ENCODE measurements at places on chromosomes 11 and 22.

DNA sequence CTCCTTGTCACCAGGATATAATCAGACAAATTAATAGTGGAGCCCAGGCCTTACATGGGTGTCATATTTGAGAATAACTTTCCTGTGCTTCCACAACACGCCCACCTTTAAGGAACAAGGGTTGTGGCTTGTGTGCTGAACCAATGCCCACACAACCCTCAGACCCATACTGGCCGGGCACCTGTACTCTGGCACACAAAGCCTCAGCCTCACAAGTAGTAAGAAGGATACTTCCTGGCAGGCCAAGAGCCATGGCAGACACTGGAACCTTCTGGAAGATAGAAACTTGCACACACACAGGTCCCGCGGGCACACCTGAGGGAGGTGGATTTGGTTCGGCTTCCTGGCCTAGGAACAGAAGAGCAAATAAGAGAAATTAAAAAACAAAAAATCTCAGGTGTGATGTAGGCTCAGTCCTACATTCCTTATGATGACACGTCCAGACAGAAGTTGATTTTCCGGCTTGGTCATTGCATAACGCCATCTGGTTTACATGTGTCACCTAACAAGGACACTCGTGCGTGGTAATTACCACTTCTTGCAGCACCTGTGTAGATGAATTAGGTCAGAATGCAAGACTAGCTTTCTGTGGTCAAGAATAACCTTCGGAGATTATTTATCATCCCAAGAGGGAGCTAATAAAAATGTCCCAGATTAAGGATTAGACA, 5.8 kb upstream of the BRD1 start:
- DNase-seq: no peak

GRCh38 chr11:128664317-128664716, 29.6 kb upstream of the FLI1 start:
- no peak for DNase-seq

GRCh38 chr22:33221568-33221967, 163.4 kb upstream of the SYN3 start:
- no peak for DNase-seq

GRCh38 chr11:97345032-97345431, 955.2 kb downstream of the JRKL start:
- DNase-seq: no peak

DNA sequence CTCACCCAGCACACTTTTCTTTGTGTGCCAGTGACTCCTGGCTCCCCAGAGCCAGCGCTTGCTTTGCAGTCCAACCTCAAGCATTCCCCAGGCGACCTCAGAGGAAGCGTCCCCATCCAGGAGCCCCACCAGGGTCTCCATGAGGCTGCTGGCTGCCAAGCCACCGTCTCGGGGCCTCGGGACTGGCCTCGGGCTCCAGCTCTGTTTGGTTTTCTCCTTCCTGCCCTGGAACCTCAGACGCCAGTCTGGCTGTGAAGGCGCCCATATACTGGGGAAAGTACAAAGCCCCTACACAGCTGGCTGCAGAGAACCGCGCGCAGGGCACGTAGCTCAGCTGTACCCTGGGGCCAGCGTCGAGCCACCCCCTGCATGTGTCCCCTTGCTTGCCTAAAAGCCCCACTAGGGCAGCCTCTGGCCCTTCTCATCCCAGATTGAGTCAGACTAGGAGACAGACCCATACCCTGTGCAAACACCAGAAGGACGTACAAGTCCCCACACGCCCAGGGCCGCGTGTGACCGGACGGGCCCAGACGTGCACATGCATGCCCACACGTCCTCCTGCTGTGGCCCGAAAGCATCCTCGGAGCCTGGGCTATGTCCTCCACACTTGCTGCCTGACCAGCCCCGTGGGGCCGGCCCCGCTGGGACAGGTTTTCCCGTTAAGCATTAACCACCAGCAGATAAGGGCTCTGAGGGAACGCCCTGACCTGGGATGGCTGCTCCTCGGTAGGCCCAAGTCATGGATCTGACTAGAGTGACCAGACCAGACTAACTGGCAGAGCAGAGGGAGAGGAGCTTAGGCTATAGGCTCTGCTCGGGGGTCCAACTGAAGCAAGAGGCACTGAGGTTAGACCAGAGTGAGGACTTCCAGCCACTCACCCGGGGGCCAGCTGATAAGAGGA, 4.2 kb upstream of the SYT8 start:
- DNase-seq: no peak

- DNase-seq: peak; percentile 24
Measured at GRCh38 chr22:40247976-40248375, 70.3 kb downstream of the TNRC6B start.

DNA sequence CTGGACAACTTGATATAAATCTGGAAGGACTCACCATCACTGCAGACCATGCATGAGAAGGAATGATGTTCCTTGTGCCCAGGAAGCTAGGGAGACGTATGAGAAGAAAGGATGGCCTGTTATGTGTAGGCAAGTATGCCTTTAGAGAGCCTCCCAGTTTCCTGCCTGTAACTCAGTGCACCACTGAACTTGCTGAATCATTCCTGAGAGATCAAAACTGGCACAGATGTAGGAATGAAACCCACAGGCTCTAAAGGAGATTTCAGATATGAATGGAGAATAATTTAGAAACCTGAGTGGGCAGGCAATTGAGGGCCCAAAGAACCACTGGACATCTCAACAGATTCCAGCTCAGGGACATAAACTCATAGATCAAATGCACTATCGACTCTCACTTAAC, 38.4 kb upstream of the PRSS23 start:
- no peak for DNase-seq

DNA sequence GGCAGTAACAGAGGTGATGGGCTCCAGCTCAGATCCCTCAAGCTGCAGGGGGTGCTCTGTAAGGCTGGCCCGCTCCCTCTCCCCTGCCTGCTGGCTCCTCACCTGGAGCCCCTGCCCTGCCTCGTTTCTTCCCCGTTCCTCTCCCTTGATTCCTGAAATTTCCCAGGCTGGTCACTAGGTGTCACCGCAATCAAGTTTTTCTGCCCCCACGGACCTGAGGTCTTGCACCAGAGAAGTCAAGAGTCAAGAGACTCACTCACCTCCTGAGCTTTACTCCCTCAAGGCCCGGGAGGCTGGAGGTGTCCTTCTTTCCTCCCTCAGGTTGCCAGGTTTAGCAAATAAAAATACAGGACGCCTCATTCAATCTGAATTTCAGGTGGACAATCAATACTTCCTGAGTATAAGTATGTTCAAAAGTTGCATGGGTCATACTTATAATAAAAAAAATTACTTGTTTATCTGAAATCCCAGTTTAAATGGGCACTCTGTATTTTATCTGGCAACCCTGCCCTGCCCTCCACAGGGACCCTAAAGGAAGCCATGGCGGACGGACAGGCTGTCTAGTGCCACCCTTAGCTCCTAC, 69.2 kb downstream of the SCUBE1 start:
- no peak for DNase-seq

GRCh38 chr22:49240016-49240380, 587.7 kb downstream of the BRD1 start:
- DNase-seq: no peak

DNA sequence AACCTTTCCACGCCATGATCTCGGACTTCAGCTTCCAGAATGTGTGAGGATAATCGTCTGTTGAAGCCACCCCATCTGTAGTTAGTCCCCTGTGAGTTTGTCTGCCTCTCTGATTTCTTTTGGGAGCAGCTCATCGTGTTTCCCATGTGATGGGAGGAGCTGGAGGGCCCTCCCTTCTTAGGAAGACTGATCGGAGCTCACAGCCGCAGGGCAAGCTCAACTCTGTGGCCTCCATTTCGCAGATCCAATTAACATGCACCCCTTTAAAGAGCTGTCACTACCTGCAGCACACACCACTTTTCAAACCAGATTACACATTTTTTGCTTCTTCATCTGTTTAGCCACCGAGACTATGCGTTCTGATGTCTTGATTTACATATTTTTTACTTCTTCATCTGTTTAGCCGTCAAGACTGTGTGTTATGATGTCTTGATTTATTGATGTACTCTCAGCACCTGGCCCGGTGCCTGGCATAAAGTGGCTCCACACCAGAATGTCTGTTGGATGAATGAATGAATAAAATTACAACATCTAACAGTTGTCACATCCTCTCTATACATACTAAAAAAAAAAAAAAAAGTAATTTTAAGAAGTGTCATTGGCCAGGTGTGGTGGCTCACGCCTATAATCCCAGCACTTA, 14.9 kb upstream of the PPFIA1 start:
- DNase-seq: no peak

DNA sequence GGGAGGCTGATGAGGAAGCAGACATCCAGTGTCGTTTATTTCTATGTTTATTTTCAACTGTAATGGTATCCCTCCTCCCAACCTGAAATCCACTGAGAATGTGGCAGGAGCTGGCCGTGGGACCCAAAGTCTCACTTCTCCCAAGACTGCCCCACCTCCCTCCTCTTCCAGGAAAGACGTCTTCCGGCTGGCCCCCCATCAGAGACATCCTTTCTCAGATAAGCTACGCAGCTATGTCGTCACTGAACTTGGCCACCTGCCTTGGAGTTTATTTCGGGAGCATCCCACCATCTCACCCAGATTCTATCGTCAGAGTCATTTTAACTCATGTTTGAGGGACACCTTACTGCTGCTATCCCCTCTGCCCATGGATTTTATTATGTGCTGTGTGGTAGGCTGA, 13.9 kb downstream of the TMEM184B start:
- no peak for DNase-seq

GRCh38 chr11:109864834-109865547, 228.2 kb upstream of the ZC3H12C start:
- no peak for DNase-seq

DNA sequence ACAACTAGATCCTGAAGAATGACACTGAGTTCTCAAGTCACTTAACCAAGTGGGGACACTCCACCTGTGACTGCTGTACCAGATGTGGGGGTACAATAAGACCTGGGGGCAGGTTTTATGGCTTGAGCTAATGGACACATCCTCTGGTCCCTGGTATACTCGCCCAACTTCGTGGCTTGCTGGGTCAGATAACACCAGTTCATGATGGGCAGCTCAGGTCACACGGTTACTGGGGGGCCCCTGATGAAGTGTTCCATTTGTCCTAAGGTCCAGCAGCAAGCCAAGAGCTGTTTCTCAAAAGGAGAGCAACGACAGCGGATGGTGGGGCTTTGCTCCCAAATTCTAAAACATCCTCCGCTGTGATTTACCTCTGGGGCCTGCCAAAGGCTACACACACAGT, 1368.4 kb downstream of the BRD1 start:
- DNase-seq: no peak

GRCh38 chr22:30094804-30095203, 14.5 kb downstream of the HORMAD2 start:
- no peak for DNase-seq

DNA sequence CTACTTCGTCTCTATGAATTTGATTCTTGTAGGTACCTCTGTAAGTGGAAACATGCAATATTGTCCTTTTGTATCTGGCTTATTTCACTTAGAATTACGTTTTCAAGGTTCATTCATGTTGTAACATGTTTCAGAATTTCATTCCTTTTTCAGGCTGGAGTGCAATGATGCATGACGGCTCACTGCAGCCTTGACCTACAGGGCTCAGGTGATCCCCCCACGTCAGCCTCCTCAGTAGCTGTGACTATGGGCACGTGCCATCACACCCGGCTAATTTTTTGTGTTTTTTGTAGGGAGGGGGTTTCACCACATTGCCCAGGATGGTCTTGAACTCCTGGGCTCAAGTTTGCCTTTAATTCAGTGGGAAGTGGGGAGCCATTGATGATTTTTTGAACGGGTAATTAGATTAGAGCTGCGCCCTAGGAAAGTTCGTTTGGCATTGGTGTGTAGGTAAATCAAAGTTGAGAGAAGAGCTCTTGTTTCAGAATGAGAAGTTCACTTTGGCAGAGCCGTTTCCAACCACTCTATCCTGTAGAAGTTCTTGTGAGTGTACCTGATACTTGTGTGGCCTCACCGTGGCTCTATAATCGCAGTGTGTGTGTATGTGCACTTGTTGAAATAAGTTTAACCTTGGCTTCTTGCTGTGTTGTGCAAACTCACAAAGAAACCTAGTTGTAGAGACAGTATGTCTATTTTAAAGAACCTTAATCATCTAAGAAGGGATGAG, 115.9 kb downstream of the NAV2 start:
- DNase-seq: no peak

DNA sequence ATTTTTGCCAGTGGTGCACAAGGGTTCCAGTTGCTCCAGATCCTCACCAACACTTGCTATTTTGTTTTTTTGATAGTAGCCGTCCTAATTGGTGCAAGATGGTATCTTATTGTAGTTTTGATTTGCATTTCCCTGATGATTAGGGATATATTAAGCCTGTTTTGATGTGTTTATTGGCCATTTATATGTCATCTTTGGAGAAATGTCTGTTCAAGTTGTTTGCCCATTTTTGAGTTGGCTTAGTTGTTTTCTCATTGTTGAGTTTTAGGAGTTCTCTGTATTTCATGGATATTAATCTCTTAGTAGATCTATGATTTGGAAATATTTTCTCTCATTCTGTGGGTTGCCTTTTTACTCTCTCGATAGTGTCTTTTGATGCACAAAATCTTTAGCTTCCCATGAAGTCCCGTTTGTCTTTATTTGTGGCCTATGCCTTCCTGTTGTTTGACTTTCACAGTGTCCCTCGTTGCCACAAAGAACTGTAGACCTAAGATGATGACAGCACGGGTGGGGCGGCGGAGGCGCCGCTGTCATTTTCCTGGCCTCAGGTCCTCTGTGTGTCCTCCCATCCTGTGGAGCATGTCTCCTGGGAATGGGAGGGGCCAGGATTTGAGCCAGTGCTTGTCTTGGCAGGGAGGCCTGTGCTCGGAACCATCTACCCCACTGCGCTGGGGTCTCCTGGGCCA, 33.5 kb downstream of the LRP5 start:
- no peak for DNase-seq

DNA sequence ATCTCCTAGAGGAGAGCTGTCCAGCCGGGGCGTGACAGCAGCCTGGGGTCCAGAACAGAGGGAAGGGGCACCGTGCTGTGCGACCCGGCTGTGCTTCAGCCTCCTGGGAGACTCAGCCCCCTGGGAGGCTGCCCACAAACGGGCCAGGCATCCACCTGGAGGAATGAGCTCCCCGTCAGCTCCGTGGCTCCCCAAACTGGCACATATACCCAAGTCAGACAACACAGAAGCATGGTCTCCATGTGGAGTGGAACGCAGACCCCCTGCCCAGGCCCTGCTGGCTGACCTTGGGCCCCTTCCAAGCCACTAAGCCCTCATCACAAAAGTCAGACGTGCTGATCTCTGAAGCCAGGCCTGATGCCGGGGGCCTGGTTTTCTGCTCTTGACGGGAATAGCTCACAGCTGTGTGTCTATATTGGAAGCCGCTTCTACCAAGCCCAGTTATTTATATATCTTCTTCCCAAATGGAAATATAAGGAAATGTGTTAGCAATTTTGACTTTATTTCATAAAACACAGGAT, 91.7 kb downstream of the BRD1 start:
- no peak for DNase-seq

- no peak for DNase-seq
Measured at GRCh38 chr11:56234155-56234554, at the start of gene OR5T2. TSS of gene OR5T2 (minus strand) at chr11:56234255. CDS start at chr11:56233062, 1,193 bp downstream.

DNA sequence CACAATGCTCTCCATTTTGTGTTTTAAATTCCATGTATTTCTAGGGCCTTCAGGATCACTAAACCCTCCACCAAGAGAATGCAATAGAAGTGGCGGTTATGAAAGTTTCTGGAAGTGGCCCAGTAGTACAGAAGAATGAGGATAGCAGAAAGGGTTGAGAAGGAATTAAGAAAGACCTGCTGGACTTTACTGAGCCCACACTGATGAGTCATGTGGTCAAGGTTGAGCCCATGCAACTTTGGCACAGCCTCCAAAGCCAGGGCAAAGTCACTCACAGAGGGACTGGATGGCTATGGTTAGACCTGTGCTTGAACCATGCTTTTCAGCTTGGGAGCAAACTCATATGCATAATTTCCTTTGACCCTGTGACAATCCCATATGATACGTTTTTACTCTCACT, 102.9 kb upstream of the PLET1 start:
- DNase-seq: no peak
